ENCODE measurements at places on chromosomes 16 and 17.

DNA sequence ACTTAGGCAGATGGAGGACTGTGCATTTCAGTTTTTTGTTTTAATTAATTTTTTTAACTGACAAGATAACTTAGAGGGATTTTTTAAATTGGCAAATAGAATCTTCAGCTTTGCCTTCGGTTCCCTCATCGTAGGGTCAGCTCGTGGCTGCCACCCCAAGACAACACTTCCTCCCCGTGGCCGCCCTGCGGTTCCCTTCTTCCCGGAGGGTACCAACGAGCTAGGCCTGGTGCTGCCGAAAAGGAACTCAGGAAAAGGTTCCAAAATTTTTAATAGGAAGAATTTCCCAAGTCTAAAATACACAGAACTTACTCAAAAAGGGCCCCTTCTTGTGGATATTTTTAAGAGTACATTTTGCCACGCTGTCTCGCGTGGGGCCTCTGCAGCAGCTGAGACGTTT, 210.4 kb upstream of the CHMP6 start:
- peak; percentile 43 for DNase-seq

DNA sequence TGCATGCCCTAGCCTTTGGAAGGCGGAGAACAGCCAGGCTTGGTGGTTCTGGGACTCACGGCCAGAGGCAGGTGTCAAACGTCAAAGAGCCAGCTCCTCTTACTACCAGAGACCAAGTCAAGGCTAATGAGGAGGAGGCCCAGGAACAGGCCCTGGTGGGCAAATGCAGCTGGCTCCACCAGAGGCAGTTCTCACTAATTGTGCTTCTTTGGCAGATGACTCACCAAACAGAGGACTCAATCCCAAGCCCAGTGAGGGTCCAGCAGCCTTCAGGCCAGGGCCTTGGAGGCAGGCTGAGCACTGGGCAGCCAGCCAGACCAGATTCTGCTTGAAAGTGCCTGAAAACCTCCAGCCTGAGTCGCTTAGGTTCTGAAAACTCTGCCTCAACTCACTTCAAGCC, 336.5 kb upstream of the CDH5 start:
- no peak for DNase-seq

- DNase-seq, result no peak
These were observed 12.2 kb downstream of the MPHOSPH6 start for GRCh38 chr16:82157836-82158235.

GRCh38 chr16:84421081-84421937, 53.0 kb downstream of the ATP2C2 start:
- DNase-seq, result no peak

DNA sequence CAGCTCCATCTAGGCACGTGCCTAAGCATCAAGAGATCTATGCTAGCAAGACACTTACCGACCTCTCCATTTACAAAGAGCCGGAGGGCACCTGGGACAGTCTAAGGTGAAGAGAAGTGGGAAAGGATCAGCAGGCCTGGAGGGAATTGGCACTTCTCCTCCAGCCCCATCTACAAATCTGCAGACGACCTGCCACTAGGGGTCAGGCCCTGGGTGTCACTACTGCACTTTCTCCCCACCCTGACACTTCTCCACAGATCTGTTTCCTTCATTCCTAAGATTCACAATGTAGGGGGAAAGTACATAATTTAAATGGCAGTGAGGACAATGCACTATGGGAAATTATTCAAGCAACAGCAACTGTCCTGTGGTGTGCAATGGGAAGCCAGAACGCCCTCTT, 8.1 kb downstream of the MKS1 start:
- DNase-seq, result no peak

All from activated CD4-positive, alpha-beta memory T cell treated with anti-CD3 and anti-CD28 coated beads, Interleukin-2, amount 10 ng/mL, durations not matched to agents 7 days and 5 days (primary cell).